ENCODE measurements at places on chromosomes 16 and 17.

GRCh38 chr17:39450051-39450450 lies 1.0 kb downstream of the MED1 start:
- no peak for DNase-seq

DNA sequence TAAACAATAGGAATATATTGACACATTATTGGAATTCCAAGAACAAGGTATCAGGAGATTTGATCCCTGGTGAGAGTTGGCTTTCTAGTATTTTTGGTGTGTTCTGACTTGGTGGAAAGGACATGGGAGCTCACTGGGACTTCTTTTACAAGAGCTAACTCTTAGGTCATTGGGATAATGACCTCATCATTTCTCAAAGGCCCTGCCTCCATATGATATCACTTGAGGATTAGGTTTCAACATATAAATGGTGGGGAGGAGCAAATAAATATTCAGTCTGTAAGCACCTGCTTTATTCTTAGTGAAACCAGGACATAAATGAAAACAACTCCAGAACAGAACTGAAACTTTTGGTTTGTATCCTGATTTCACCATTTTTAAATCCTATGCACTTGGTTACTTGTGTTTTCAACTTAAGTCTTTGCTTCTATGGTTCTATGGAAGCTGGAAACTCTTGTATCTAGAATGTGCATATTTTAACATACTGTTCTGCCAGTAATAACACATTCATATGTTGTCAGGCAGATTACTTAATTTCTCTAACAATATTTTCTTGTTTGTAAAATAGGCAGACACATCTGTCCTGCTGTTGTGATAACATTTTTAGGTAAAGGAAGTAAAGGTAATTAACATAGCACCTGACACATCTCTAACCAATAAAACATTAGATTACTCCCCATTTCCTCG lies 1527.7 kb upstream of the CDH8 start:
- DNase-seq = no peak

DNA sequence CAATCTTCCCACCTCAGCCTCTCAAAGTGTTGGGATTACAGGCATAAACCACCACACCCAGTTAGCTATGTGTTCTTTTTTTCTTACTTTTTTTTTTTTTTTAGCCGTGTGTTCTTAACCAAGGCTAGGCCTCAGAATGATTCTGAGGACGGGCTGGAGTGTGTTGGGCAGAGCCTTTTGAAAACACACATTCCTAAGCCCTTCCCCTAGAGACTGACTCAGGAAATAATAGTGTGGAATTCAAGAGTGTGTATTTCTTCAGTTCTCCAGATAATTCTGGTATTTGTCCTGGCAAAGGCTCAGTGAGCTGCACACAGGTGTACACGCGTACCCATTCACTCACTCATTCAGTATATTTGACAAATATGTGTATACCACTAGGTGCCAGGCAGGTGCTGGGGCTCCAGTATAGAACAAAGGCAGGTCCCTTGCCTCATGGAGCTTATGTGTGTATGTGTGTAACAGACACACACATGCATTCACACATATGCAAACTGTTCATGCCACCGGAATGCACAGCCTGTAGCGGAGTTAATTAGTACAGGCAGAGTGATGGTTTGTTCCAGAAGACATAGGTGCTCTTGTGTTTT lies 19.4 kb upstream of the NFATC3 start:
- DNase-seq = no peak

GRCh38 chr17:27495460-27495859 lies 39.2 kb downstream of the KSR1 start:
- DNase-seq = no peak

DNA sequence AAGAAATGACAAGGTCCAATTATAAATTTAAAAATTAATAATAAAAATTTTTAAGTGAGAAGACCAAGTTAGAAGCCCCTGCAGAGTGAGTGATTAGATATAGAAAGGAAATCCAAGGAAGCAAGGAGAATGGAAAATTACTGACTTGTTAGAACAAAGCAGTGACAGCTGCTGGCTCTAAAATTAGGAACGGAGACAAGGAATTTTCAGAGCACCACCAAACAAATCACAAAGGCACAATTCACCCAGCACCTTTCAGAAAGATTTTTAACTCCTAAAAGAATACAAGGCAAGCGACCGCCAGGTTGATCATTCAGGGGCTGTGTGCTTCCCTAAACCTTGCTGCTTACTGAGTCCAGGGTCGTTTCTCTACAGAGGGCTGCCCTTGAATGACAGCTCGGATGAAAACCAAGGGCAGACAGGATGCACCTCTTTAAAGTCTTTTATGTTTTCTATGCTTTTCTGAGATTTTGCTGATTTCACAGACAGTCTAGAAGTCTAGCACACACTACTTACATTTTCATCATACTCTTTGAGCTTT lies 45.4 kb upstream of the GINS3 start:
- no peak for DNase-seq

DNA sequence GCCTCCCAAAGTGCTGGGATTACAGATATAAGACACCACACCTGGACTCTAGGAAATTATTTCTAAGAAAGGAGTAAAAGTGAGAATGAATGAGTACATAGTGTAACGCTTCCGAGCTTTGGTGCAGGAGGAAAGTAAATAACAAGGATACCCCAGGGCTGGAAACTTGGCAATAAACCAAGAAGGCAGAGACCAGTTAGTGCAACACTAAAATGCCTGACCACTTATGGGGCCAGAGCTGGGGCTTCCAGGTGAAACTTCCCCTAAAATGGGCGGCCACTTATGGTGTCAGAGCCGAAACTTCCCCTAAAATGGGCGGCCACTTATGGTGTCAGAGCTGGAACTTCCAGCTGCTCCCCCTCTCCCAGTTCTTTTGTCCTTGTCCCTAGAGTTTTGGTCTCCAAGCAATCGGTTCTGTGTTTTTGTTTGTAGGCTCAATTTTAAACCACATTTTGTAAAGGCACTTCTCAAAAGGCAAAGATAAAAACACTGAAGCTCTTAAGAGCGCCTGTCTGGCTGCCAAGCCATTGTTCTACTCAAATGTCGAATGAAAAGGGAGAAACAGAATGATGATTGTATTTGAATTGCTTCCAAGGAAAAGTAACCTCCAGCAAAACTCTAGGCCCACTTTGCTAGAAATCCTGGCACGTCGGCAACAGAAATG lies 63.9 kb downstream of the NXN start:
- DNase-seq = no peak

GRCh38 chr17:83123896-83124801 lies 44.7 kb downstream of the METRNL start:
- DNase-seq = no peak

GRCh38 chr17:60158751-60159478 lies 9.1 kb downstream of the CA4 start:
- no peak for DNase-seq

DNA sequence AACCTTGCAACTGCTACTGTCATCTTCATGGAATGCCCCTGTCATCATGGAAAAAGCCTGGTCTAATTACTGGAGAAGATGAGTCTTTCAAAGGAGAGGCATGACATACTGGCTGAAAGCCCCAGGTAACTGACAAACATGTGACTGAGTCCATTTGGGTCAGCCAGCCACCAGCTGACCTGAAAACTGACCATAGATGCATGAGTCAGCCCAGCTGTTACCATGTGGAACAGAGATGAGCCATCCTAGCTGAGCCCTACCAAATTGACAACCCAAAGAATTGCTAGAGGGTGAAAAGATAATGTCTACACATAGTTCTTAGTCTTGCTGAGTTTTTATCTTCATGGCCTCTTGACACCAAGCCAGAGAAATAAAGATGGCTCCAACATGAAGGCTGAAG lies 311.8 kb downstream of the UTP18 start:
- DNase-seq = no peak

GRCh38 chr17:79648181-79648831 lies 37.5 kb upstream of the RBFOX3 start:
- DNase-seq = no peak

GRCh38 chr16:49806446-49806845 lies 49.5 kb downstream of the ZNF423 start:
- no peak for DNase-seq

- no peak for DNase-seq
Observed at GRCh38 chr17:74720506-74720905, 7.8 kb upstream of the CD300LF start.

GRCh38 chr17:58728798-58729197 lies 26.9 kb upstream of the PPM1E start:
- no peak for DNase-seq

GRCh38 chr17:41360296-41360995 lies 9.2 kb downstream of the KRT33B start:
- no peak for DNase-seq

DNA sequence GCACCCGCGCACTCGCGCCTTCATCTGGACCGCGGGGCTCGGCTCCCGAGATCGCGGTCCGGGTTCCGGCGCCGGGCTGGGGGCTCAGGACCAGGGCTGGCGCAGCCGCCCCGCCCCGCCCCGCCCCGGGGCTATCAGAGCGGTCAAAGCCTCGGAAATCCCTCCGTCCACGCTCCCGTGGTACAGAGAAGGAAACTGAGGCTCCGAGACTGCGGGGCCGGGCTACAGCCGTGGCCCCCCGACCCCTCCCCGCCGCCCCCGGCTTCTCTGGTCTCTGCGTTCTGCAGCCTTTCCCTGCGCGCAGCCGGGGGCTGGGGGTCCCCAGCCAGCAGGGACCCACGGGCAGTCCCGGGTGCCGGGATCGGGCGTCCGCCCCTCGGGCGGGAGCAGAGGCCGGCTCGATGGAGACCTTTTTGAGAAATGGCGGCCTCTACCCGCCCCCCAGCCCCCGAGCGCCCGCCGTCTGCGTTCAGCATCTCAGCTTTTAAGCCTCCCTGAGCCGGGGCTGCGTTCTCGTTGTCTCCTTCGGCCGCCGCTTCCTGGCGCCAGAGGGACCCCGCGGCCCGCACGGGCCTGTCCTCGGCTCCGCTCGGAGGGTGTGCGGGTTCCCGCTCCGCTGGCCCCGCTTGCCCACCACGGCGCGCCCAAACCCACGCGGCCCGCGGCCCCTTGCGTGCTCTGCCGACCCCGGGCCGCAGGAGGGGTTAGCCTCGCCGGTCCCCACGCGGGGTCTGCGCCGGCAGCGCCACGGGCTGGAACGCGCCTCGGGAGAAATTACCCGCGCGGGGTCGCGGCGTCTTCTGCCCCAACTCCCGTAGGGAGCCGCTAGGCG lies 1.5 kb upstream of the NPTX1 start:
- no peak for DNase-seq

Data from GF-D8 (cell line).